ENCODE measurements at places on chromosomes 13 and 19.

DNA sequence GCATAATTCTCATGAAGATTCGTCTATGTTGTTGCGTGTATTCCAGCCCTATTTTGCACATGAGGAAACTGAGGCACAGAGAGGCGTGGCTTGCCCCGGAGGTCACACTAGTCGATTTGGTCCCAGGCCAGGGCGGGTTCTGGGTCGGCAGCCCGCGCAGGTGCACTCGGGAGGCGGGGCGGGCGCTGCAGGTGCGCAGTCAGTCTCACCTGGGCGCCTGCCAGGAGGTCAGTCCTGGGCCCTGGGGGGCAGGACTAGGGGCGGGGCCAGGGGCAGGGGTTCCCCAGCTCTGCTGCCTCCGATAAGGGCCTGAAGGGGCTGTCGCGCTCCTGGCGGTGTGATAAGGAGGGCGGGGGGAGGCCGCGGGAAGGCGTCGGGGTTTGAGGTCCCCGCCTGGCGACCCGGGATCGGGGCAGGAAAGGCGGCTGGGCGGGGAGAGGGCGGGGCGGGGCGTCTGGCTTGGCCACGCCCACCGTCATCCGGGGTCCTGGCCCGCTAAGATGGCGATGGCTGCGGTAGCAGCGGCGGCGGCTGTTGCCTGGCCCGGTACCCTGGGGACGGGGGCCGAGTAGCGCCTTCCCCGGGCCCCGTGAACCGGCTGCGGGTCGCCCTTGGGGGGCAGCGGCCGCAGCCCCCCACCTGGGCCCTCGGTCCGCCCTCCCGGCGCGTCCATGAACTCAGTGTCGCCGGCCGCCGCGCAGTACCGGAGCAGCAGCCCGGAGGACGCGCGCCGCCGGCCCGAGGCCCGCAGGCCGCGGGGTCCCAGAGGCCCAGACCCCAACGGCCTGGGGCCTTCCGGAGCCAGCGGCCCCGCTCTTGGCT lies at the start of gene ATG4D:
Gene ATG4D (plus strand): TSS at position 485 of the 822 bp plus-strand sequence. CDS start 187 bp downstream, at position 672.
- DNase-seq: no peak

- DNase-seq: no peak
These were observed 6.5 kb downstream of the NKPD1 start for GRCh38 chr19:45154064-45154827.

DNA sequence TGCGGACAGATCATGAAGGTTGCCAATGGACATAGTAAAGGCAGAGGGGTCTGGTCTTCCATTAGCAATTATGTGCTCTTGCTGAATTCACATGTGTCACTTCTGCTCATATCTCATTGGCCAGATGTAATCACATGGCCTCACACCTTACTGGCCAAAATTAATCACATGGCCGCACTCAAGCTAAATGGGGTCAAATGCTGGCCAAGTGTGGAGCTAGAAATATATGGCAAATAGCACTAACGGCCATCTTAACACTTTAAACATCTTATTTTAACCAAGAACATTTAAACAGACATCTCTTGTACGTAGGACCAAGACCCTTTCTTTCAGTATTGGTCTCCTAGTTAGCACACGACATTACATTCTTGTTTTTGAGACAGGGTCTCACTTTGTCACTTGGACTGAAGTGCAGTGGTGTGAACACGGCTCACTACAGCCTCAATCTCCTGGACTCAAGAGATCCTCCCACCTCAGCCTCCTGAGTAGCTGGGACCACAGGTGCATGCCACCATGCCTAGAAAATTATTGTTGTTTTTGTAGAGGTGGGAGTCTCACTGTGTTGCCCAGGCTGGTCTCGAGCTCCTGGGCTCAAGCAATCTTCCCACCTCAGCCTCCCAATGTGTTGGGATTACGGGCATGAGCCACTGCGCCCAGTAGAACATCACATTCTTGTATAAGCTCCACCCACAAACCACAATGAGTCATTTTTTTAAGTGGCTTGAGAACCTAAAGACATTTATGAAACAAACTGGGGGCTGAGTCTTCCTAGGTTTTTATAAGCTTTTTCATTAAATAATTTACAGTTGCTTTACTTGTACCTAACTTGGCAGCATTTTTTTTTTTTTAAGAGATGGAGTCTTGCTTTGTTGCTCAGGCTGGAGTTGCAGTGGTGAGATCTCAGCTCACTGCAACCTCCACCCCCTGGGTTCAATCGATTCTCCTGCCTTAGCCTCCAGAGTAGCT lies 2.9 kb upstream of the PTOV1 start:
- DNase-seq: peak; percentile 49

DNA sequence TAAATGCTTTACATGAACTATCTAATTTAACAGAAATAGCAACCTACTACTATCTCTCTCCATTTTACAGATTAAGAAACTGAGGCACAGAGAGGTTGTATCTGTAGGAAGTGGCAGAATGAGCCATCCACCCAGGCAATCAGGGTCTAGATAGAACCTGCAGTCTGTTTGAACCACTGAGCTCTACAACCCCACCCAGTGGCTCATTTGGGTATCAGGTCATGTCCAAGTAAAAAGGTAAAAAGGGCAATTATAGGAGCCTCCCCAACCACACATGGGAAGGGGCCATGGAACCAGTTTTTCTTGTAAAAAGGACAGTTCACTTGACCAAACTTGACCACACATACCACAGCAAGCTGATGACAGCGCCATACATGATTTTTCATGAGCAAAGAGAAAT lies 92.9 kb upstream of the SGCG start:
- DNase-seq: no peak

- DNase-seq: no peak
These were observed 789.7 kb upstream of the GPC6 start for GRCh38 chr13:92436924-92437323.

DNA sequence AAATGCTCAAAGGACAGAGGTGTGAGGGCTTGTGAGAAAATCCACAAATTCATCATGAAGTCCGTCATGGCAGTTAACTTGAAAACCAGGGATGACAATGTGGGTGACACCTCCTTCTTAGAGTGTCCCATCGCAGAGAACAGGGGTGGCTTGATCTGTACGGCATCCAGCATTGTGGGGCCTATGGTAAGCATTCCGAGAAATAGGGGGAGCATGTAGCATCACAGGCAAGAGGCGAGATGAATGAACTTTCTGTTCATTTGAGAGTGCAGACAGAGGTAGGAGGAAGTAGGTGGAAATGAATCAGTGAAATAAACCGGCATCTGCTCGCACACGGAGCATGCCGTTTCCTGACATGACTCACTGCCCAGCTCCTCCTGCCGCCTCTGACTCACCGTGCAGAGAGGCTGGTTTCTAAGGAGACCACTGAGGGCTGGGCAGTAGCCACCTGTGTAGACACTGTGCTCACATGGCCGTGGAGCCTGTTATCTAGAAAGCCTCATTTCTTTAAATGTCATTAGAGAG lies 339.0 kb downstream of the RFC3 start:
- peak; percentile 72 for DNase-seq

DNA sequence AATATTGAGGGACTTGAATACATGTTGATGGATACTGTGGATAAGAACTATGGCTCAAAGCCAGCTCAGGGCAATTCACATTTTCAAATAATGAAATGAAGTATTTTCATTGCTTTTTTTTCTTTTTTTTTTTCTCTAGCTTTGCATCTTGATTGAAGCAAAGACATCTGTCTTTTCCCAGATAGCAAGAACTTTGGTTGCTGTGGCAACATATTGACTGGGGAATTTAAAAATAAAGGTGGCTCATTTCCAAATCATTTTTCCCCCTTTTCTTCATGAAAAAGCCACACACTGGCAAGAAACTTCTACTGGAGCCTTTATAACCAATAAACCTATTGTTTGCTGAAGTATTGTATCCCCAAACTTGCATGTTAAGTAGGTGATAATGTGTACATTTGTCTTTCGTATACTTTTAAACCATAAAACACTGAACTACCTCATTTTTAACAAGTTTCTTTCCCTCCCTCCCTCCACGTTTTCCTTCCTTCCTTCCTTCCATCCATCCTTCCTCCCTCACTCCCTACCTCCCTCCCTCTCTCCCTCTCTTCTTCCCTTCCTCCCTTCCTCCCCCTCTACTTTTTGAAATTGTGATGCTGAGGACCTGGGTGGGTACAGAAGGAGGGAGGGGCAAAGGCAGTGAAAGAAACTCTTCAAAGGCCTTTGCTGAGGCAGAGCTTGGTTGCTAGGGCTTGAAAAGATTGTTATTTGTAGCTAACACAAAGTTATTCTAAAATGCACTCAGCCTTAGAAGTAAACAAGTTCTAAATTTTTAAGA lies 343.5 kb upstream of the SPRY2 start:
- DNase-seq: no peak

- no peak for DNase-seq
These were observed 5.6 kb upstream of the ZNF43 start for GRCh38 chr19:21841488-21842097.

DNA sequence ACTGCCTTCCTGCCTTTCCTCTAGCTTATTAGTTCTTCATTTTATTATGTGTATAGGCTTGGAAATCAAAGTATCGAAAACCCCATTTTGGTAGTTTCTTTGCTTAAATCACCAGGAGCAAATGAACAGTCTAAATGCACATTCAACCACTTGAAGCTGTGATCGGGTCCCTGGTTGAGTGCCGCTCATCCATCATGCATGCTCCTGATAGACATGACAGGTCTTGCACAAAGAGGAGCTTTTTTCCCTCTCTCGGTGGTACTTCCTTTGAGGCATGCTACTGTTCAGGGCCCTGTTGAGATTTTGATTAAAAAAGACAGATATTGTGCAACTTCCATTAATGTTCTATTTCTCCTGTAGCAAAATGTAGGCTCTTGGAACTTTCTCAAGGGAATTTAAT lies 185.8 kb downstream of the OLFM4 start:
- DNase-seq: no peak

GRCh38 chr13:33611121-33611805 lies 206.7 kb upstream of the RFC3 start:
- peak; percentile 23 for DNase-seq

Data from AG04450 (cell line).